ENCODE measurements at places on chromosomes 12 and 14. TPM values are rescaled to one million over a fixed set of nuclear protein-coding genes. Genes with fewer than 3 reads are reported as not detected.

Gene RABGGTA
- total RNA-seq, result 17.8 TPM

Gene RIPK3
- total RNA-seq, result 1.1 TPM

GRCh38 chr14:76125511-76125910 is 26.2 kb upstream of the GPATCH2L start:
- no peak for DNase-seq

DNA sequence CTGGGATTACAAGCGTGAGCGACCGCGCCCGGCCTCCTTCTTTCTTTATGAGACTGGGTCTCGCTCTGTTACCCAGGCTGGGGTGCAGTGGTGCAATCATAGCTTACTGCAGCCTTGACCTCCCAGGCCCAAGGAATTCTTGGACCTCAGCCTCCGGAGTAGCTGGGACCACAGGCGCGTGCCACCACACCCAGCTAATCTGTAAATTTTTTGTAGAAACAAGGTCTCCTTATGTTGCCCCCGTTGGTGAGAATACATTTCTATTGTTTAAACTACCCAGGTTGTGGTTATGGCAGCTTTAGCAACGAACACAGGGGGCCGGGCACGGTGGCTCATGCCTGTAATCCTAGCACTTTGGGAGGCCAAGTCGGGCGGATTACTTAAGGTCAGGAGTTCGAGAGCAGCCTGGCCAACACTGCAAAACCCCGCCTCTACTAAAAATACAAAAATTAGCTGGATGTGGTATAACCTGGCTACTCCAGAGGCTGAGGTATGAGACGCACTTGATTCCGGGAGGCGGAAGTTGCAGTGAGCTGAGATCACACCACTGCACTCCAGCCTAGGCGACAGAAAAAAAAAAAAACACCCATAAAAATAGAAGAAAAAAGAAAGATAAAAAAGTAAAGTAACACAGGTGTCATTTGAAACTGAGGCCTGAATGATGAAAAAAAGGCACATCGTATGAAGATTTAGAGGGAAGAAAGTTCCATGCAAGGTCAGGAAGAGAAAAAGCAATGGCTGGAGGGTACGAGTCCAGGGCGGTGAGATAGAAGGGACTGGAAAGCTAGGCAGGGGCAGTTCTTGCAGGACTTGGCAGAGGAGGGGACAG is 977 bp upstream of the TMEM120B start:
- no peak for DNase-seq

DNA sequence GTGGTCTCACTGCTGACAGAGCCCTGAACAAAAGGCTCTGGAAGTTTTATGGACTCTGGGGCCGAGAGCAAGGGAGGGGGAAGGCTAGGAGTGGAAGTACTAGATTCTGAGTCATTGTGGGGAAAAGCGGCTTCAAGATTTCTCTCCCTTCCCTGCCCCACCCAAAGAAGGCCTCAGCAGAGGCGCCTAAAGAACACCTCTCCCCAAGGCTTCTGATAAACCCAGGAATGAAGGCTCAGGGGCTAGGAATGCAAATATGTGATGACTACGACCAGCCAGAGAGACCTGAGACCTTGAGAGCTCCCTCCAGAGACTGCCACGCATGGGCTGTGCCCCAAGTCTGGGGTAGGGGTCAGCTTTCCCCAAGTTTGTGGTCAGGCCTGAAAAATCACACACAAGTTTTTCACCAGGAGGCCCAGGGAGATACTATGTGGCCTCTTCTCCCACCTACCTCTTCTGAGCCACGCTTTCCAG is 130.7 kb upstream of the HIF1A start:
- DNase-seq, result no peak

- no peak for DNase-seq
Measured at GRCh38 chr12:7503686-7504415, at the start of gene CD163. CD163 (minus strand) TSS chr12:7503777; CDS start chr12:7503690, 87 bp downstream.

- DNase-seq, result no peak
Measured at GRCh38 chr14:67571991-67572323, 28.1 kb downstream of the PIGH start.

DNA sequence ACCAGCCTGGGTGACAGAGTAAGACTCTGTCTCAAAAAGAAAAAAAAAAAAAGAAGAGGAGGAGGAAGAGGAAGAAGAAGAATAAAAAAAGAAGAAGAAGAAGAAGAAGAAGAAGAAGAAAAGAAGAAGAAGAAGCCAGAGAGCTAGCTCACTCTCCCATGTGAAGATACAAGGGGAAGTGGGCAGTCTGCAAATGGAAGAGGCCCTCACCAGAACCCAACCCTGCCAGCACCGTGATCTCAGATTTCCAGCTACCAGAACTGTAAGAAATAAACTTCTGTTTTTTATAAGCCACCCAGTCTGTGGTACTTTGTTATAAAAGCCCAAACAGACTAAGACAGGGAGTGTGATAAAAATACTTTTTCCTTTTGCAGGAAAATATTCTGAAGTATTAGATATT is 130.7 kb downstream of the ETNK1 start:
- DNase-seq, result no peak

Gene SLC16A7
- total RNA-seq, result 9.5 TPM

Gene ABCD2
- 0.34 TPM for total RNA-seq

Data from psoas muscle (tissue), 8 donors.